ENCODE measurements at places on chromosomes 5 and 9. TPM values are rescaled to one million over a fixed set of nuclear protein-coding genes. Genes with fewer than 3 reads are reported as not detected.

Gene SHROOM1
- 8.9 TPM for total RNA-seq

Gene EFNA5
- 4.6 TPM for total RNA-seq

Gene SH3PXD2B
- 102 TPM for total RNA-seq

Gene THBS4
- total RNA-seq: 0.87 TPM

Gene HMGCS1
- total RNA-seq: 50.0 TPM

Gene BAAT
- total RNA-seq: 0.06 TPM

Gene PCDHB11
- total RNA-seq: 0.34 TPM

Gene FGF18
- total RNA-seq: not detected

Gene SLC25A2
- total RNA-seq: not detected

Gene PCDHGA8
- 1.4 TPM for total RNA-seq

Gene RGP1
- 13.4 TPM for total RNA-seq

Gene CAMSAP1
- 15.5 TPM for total RNA-seq

Gene SLC23A1
- total RNA-seq: not detected

All from cardiac ventricle fibroblast (primary cell).